Activated CD4-positive, alpha-beta T cell treated with anti-CD3 and anti-CD28 coated beads, Interleukin-2, amount 50 U/mL, for 48 hours (primary cell): ENCODE measurements at places on chromosomes 3 and 15.

- no peak for DNase-seq
These were observed 286.3 kb downstream of the FAM43A start for GRCh38 chr3:194971965-194972364.

DNA sequence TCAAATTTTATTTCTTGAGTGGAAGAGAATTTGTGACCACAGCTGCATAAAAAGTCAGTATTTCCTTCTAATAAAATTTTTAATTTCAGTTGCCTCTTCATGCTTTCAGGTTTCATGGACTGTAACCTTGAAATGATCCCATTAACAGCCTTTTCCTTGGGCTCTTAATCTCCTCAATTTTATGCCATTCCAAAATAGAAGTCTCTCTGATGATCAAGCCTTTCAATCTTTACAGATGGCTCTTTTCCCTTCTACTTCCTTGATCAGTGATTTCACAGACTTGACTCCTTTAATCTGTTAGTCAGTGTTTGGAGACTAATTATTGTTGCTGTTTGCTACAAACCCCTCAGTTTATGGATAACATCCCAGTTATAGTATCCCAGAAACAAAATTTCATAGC is 11.9 kb downstream of the TSC22D2 start:
- no peak for DNase-seq

GRCh38 chr15:96276438-96277210 is 53.9 kb upstream of the NR2F2 start:
- no peak for DNase-seq

DNA sequence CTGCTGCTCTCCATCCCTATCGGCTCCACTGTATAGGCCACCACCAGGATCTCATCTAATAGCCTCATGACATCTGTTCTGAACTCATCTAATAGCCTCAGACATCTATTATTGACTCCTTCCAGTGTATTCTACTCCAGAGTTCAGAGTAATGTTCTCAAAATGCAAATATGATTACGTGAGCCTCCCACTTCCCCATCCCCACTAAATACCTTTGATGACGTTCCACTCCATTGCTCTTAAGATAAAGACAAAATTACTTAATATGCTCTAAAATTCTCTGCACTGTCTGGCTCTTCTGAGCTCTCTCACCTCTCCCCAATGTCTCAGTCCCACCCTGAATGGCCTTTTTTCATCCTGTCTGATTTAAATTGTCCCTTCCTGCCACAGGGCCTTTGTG is 94.7 kb downstream of the SAMMSON start:
- no peak for DNase-seq

DNA sequence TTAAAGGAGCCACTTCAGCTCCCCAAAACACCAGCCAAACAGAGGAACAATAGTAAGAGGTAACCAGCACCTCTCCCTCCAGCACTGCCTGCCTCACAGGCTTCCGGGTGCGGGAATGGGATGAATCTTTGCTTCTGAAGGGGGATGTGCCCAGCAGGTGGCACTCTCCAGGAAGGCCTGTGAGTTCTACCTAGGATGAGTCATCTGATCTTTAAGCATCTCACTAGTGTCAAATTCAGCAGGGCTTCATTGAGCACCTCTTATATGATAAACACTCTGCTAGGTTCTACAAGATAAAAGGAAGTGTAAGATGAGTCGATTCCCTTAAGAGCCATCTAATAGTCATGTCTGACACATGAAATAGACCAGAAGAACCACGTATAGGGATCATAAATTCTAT is 237.4 kb upstream of the UMPS start:
- peak; percentile 10 for DNase-seq

DNA sequence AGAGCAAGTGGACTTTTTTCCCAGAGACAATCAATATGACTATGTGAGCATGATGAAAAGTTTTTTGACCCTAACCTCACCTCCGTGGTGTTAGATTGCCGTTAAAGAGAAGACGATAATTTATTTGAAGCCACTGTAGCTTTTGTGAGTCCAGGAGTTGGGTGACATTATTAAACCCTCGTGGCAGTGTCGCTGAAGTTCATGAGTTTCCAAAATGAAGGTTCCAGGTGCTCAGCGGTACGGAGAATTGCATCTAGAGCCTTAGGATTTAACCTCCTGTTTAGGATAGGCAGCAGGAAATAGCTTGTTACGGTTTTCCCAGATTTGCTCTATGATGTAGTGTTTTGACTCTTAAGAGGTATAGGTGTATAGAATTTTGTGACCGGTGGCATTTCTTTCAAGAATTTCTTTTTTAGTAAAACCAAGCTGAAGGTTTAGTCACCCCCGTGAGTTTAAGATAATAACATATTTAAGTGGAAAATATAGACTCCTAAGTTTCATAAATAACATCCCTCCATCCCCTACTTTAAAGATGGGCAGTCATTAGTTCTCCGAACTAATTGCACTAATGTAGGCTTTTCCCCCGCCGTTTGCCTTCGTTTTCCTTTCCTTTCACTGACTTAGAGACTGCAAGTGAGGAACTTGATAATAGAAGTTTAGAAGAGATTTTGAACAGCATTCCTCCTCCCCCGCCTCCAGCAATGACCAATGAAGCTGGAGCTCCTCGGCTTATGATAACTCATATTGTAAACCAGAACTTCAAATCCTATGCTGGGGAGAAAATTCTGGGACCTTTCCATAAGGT is 2.0 kb downstream of the SMC4 start:
- no peak for DNase-seq

DNA sequence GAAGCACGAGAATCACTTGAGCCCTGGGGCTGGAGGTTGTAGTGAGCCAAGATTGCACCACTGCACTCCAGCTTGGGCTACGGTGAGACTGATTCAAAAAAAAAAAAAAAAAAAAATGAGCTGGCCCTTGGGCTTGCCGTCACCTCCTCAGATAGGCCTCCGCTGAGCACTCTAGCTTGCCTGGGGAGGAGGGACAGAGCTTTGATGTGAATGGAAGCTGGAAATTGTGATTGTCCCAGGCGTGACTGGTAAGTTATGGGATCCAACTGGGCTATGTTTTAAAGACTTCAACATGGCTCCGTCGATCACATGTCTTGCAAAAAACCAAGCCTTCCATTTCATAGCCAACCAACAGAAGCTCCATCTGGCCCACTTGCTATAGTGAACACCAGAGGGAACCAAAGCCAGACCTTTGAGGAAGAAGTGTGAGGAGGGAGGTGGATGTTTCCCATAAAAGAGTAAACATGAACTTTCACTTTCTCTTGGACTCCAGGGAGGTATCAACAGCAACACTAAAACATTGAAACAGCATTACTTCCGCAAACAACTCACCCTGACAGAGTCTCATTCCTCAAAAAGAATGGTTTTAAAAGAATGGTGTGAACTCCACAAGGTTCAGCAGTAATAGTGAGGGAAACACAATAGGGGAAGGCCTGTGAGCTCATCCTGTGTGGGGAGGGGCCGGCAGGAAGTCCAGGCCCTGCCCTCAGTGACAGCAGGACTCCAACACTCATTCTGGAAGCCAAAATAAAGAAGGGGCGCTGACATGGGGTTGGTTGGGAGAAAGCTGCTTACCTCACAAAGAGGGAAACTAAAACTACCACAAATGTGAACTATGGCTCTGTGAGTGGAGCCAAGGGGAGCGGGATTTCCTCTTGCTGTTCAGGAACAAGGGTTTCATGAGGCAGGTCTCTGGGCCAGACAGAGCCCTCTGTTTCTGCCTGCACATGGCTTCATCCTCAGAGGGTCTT is 59.2 kb upstream of the IL12A start:
- DNase-seq: no peak

DNA sequence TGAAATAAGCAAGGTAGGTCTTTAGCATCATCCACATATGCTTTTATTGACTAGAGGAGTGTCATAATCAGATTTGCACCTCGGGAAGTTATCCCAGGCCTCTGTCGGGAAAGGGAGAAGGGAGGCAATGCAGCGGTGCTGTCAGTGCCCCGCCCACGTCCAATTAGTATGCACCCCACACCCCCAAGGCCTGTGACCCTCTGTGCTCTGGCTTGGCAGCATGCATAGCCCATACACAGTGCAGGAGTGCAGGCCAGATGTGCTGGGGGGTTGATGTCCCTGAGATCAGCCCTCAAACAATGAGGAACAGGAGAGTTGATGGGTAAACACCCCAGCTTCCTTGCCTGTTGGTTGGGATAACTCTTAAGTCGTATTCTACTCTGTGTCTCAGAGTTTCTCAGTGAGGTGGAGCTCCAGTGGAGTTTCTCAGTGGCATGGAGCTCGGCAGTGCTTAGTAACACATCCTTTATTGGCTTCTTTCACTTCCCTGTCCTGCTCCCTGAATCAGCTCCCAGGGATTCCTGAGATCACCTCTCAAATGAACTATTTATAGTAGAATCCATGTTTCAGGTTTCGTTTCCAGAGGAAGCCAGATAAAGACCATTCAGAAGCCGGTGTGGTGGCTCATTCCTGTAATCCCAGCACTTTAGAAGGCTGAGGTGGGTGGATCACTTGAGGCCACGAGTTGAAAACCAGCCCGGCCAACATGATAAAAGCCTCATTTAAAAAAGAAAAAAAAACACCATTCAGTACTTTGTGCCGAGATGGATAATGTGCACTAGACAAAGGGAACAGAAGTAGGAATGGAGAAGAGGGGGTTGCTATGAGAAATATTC is 26.7 kb upstream of the NDUFB4 start:
- no peak for DNase-seq

DNA sequence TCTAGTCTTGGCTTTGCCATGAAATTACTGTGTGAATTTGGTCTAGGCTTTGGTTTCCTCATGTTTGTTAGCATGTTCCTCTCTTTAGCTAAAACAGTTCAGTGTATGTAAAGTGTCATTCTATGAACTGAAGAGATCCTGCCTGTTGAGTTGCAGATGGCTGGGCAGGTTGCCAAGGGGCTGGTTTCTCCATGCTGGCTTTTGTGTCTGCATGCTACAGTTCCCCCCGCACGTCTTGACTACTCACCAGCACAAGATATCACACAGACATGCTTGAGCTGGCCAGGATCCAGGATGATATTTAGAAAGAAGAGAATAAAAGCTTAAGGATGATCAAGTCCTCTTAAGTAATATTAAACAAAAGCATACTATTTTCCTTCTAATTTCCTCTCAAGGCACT is 90.2 kb downstream of the CERS3 start:
- DNase-seq: peak; percentile 21

GRCh38 chr15:61216519-61216918 is 12.6 kb downstream of the RORA start:
- no peak for DNase-seq

- DNase-seq: no peak
These were observed 98.5 kb upstream of the PSMD6 start for GRCh38 chr3:64121750-64122311.

- no peak for DNase-seq
These were observed 512.3 kb upstream of the MDFIC2 start for GRCh38 chr3:70824773-70825172.

DNA sequence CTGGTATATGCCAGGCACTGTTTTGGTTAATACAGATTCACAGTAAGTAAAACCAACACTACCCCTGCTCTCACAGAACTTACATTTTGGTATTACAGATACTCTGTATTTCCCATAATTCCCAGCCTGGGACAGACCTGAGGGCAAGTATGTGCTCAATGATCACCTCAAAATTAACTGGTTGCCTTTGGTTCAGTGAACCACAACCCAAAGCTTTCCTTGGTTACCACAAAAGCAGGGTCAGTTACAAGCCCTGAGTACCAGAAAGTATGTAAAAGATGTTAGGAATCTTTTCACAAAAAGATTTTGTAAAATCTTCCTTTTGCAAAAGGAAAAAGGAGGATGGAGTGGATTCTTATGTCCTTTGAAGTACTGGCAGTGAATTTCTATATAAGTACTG is 72.2 kb upstream of the GUCA1C start:
- no peak for DNase-seq

GRCh38 chr3:132245552-132246142 is 71.6 kb upstream of the ACP3 start:
- no peak for DNase-seq

DNA sequence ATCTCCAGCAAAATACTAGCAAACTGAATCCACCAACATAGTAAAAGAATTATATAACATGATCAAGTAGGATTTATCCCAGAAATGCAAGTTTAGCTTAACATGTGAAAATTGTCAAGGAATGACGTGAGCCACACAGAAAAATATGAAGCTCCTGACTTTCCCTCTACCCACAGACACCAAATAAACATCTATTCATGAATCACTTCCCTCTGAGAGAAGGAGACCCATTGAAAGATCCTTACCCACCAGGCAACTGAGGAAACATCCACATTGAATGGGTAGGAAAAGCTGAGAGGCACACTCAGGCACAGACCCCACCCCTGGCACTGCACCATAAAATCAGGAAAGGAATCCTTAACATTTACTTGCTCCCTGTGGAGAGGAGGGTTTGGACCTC is 102.2 kb upstream of the MANF start:
- no peak for DNase-seq

DNA sequence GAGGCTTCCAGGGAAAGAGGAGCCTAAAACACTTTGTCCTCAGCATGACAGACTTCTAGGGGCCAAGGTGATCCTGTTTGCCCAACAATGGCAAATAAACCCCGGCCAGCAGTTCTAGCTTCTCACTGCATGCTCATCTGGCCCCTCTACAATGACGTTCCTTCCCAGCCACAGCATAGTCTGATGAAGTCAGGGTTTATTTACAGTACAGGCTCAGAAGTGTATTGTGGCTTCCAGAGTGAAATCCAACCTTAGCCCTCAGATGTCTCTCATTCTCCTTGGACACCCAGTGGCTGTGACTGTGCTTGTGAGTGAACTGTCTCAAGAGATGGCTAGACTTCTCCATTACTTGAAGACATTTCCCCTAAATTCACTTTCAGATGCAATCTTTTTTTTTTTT is 40.8 kb downstream of the BFSP2 start:
- DNase-seq: no peak

- DNase-seq: no peak
These were observed 116.3 kb downstream of the RPL22L1 start for GRCh38 chr3:170753421-170754310.

DNA sequence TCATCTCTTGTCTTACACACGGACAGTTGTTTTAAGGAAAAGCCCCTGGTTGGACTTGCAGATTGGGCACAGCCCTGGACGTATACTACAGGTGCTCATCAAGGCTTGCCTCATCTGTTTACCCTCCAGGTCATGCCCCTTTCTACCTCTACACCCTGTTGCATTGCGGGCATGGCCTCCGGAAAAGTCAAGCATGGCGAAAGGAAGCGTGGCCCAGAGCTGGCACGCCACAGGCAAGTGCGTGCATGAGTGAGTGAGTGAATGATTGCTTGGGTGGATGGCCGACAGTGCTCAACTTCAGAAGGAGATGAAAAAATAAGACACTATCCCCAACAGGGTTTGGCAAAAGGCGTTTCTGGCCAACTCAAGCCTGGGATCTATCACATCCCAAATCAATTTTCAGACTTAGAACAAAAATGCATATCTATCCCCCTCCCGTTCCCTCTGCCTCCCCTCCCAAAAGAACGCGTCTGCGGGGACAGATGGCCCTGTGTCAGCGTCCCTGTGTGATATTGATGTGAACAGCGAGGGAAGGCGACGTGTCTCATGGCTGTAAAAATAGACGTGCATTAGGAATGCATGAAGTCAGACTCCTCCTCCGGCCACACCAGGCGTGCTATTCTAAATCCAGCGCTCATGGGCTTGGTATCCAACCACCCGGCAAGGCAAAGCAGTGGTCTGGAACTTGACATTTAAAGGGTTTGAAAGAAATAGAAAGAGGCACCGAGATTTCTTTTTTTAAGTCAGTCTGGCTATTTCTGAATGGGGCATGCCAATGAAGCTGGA is 96.0 kb downstream of the RPLP1 start:
- no peak for DNase-seq
